ENCODE measurements at places on chromosomes 7 and 10.

GRCh38 chr10:30811276-30812017 lies 181.9 kb upstream of the LYZL2 start:
- DNase-seq, result no peak

DNA sequence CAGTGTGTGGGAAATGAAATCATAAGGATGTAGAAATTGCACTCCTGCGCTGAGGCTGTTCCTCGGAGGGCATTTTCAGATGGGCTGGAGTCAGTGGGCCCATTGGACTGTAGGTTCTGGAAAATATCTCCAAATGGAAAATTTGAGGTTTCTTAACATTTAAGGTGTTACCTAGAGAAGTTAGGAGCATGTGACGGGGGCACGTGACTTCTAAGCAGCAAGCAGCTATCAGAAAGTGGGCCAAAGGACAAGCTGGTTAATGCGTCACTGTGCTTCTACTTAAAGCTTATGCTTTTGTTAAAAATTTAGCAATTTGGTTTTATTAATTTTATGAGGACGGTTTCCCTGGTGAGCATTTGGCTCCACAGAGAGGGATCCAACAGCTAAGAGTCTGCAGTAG lies 298.7 kb downstream of the DPP6 start:
- DNase-seq, result no peak

DNA sequence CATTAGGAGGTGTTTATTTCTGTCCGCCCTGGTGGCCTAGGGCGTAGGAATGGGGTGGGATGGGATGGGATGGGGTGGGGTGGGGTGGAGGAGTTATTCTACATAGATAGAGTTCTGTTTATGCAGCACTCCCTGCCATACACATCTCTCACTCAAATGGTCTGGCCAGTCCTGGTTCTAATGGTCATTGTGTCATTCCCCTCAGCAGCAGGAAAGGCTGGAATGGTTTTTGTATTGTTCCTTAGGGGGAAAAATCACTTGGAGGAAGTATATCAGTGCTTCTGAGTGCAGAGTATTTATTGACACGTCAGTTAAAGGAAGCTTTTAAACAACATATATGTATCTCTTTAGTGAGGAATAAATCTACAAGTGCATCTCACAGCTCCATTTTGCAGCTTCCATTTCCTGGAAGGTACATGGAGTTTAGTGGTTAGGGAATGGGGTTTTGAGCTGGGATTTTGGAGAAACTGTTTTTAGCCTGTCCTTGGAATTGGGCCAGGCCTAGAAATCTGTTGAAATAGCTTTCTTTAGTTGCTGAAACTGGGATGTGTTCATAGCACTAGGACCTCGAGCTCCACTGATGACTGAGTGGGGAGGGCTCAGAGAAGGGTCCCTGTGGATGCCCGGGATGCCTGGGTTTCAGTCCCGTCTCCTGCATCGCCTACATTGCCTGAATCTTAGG lies 8.3 kb downstream of the TSPAN14 start:
- no peak for DNase-seq

DNA sequence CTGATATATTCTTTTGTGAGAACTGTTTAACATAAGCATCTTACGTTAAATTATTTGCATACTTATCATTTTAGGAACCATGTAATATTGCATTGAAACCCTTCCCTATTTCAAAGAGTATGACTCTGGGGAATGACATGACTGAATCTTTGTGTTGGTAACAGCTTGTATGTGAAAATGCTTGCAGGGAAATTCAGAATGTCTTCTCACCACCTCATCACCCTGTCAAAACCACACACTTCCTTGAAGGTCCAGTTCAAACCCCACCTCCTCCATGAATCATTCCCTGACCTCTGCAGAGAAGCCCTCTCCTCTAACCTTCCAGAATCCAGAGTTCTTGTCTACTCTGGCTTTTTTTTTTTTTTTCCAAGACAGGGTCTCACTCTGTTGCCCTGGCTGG lies 26.3 kb upstream of the NKX2-3 start:
- DNase-seq, result no peak

DNA sequence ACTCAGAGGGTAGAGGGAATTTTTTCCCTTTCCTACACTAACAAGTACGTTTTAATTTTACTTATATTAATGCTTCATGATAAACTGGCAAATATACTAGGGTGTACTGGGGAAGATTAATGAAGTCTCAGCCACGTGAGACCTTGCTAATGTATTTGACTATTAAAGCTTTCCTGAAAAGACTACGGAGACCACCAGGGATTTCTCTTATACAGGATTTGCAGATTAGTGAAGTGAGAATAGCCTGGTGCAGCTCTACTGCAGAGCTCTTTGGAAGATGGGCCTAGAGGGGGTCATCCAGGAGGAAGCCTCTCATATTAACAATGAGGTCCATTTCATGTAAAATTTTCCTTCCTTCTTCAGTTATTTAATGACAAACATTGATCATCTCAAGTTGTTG lies 379.0 kb downstream of the SORCS1 start:
- no peak for DNase-seq
